GM12892 (cell line): ENCODE measurements at places on chromosomes 6 and 20.
A peak's percentile ranks its signal among the peaks of the same experiment; 100 is the strongest.

GRCh38 chr6:54847799-54848597 is 1.4 kb downstream of the FAM83B start:
- no peak for DNase-seq

DNA sequence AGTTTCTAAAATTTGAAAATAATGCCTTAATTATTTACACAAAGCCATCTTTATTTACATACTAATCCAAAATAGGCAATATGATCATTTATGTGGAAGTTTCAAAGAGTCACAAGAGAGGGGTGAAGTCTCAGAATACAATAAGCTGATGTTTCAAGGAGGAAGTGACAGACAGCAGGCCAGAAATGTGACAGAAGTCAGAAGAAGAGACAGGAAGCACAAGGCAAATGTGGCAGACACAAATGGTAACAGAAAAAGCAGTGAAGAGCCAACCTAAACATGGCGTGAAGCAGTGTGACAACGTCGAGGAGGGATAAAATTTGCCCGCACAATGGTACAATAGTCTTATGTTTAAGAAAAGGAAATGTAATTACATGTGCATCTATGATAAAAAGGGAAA is 59.8 kb downstream of the SHPRH start:
- no peak for DNase-seq

- DNase-seq = no peak
Measured at GRCh38 chr6:44966449-44967092, 361.6 kb upstream of the RUNX2 start.

GRCh38 chr20:48919336-48919881 is 2.1 kb upstream of the ARFGEF2 start:
- no peak for DNase-seq

DNA sequence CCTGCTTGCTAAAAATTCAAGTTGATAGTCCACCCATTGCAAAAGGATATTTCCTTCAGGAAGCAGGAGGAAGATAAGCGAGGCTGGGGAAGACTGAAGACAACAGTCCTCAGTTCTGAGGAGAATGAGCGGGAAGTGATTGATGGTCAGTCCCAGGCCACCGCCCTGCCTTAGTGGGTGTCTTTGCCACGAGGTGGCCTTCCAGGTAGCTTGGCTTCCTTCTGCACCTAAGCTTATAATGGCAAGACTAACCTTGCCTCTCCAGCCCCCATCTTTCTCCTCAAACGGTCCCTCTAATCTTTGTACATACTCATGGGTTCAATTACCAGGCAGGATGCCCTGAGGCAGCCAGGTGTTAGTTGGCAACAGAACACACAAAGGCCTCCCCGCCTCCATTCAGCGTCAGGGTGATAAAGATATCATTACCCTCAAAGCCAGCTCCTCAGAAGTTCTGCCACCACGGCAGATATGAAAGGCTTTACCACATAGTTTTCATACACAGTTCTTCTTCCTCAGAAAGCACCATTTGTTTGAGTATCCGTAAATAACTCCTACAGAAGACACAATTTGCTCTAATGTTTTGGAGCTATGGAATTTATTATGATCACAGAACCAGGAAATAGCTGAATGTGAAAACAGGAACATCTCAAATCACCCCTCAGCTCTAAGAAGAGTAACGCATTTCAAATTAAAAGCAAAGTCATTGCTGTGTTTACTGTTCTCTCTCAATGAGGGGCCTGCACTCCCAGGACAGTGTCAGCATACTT is 249.4 kb downstream of the ATXN1 start:
- no peak for DNase-seq

DNA sequence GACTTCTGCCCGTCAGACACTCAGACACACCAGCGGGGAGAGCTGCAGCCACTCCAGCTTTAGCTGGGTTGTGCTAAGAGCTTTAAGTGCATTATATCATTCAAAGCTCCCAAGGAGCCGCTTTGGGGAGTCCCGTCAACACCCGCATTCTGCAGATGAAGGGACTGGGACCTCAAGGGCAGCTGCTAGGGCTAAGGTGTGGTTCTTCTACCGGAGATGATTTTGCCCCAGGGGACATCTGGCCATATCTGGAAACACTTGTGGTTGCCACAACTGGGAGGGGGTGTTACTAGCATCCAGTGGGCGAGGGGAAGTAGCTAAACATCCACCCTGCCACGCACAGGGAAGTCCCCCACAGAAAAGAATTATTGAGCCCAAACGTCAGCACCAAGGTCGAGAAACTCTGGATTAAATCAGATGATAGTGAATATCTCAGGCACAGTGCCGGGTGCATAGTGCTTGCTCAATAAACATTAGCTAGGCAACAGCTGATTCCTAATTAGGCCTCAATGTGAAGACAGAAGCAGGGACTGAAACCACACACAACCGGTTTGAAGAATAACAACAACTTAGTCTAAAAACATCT is 29.6 kb downstream of the PMEPA1 start:
- DNase-seq = peak; percentile 57

GRCh38 chr6:44935693-44936300 is 392.3 kb upstream of the RUNX2 start:
- DNase-seq = no peak

- no peak for DNase-seq
Measured at GRCh38 chr20:49814057-49814694, 1.5 kb downstream of the SLC9A8 start.

DNA sequence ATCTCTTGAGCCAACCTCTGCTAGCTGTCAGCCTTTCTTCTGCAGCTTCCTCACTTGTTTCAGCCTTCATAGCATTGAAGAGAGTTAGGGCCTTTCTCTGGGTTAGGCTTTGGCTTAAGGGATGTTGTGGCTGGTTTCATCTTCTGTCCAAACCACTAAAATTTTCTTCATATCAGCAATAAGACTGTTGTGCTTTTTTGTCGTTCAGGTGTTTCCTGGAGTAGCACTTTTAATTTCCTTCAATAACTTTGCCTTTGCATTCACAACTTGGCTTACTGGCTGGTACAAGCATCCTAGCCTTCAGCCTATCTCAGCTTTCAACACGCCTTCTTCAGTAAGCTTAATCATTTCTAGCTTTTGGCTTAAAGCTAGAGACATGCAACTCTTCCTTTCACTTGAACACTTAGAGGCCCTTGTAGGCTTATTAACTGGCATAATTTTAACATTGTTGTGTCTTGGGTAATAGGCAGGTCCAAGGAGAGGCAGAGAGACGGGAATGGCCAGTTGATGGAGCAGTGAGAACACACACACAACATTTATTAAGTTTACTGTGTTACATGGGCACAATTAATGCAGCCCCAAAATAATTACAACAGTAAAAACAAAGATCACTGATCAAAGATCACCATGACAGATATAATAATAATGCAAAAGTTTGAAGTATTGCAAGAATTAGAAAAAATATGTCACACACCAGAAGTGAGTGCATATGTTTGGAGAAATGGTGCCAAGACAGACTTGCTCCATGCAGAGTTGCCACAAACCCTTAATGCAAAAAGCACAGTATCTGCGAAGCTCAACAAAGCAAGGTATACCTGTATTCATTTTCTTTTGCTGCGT is 98.6 kb downstream of the HIVEP1 start:
- DNase-seq = no peak

- no peak for DNase-seq
Measured at GRCh38 chr6:11535801-11536230, 1.7 kb upstream of the TMEM170B start.

DNA sequence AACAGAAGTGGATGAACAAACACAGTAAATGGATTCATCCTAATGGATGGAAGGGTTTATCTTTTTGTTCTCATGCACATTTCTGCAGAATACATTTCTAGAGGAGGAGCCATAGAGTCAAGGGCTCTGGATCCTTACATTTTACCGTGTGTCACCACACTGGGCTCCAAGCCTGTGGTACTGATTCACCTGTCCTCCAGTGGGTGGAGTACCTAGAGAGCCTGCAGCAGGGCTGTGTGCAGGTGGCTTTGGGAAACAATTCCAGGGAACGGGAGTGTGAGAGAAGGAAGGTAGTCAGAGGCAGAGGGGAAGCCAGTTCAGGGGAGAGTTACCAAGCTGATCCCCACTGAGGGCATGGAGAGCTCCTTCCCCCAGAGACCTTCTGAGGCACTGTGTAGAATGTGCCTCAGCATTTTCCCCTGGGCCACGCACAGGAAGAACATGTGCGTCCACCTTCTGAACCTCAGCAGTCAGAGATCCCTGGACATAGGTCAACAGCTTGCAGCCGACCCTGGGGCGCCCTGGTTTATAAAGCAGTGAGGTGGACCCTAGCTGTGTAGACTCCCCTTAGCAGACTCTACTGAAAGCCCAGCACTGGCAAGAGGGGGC is 85.3 kb upstream of the SLC22A23 start:
- no peak for DNase-seq

DNA sequence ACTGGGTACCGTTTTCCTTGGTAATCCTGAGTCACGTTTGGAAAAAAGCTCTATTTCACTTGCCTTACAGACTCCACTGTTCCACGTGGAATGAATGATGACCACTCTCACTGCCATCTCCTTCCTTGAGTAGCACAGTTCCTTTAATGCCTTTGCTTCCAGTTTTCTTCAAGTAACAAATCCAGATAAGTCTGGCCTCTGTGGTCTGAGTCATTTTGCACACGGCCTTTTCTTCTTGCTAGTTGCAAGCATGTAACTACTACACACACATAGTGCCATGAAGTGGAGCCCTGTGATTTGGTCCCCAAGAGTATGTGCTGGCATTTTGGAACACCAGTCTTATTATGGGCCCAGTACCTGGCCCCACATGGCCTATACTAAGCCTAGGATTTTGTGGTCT is 182.8 kb downstream of the SASH1 start:
- no peak for DNase-seq

GRCh38 chr6:143183666-143184065 is 123.0 kb downstream of the AIG1 start:
- no peak for DNase-seq

GRCh38 chr6:110776413-110776812 is 38.9 kb downstream of the CDK19 start:
- DNase-seq = no peak

DNA sequence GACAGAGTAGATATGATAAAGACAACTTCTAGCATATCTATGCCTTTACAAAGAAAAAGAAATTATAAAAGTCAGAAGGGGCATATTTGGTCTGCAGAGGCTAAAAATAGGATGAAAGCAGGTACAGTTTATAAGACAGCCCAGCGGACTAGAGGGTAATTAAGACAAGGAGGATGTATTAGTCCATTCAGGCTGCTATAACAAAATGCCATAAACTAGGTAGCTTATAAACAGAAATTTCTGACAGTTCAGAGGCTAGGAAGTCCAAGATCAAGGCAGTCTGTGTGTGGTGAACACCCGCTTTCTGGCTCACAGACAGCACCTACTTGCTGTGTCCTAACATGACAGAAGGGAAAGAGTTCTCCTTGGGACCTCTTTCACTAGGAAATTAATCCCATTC is 5.7 kb downstream of the HBS1L start:
- no peak for DNase-seq

- no peak for DNase-seq
Measured at GRCh38 chr20:664151-664550, 11.2 kb upstream of the SRXN1 start.

DNA sequence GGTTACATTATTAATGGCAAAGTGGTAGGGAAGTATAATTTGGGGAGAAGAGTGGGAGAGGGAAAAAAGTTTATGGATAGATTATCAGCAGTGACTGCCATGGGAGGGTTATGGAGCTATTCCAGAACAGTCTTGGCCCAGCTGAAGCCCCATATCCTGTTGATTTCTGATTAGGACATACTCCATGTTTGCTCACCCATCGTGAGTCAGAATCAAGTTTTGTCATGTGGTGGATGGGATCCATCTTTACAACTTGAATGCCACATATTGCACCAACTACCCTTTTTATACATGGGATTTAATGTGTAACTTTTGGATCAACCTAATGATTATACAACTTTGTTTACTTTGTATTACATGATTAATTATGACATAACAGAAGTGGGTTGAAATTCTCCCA is 217.0 kb downstream of the HAO1 start:
- no peak for DNase-seq

- DNase-seq = no peak
Measured at GRCh38 chr6:157288575-157288974, 34.7 kb downstream of the TMEM242 start.

DNA sequence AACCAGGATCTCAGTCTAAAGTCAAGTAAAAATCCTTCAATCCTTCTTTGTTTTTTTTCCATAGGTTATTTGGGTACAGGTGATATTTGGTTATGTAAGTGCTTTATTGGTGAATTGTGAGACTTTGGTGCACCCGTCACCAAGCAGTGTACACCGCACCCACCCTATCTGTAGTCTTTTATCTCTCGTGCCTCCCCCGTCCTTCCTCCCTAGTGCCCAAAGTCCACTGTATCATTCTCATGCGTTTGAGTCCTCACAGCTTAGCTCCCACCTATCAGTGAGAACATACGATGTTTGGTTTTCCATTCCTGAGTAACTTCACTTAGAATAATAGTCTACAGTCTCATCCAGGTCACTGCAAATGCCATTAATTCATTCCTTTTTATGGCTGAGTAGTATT is 879 bp downstream of the MUC22 start:
- no peak for DNase-seq

GRCh38 chr6:39188571-39188970 is 40.7 kb downstream of the KCNK5 start:
- DNase-seq = no peak

DNA sequence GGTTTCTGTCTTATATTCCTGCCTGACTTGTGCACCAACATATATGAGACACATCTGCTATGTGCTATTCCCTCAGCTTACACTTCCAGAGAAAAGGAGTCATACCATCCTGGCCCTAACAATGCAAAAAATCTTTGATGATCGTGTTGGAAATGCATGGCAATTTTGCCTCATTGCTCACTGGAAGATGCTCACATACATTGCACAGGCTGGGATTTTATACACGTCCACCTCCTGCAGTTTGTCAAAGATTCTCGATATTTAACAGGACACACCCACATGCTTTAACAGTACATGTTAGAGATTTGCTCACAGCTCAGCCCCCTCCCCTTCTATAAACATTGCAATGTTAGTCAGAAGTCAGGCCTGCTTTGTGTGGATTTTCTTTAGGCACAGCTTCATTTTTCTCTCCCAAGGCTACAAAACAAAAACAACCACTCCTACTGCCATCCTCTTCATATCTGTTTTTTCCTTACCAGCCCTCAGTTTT is 66.1 kb downstream of the ADGB start:
- no peak for DNase-seq

- DNase-seq = no peak
Measured at GRCh38 chr6:43308101-43308989, at the start of gene CRIP3. CRIP3 (minus strand) TSS chr6:43308826; CDS start chr6:43308792, 34 bp downstream.
